ENCODE measurements at places on chromosomes 16 and 17.

- no peak for DNase-seq
Observed at GRCh38 chr16:78684655-78685375, 585.4 kb downstream of the WWOX start.

GRCh38 chr17:80759377-80759673 is 214.7 kb downstream of the RPTOR start:
- no peak for DNase-seq

- no peak for DNase-seq
Observed at GRCh38 chr16:1034230-1035065, 38.1 kb upstream of the SSTR5 start.

DNA sequence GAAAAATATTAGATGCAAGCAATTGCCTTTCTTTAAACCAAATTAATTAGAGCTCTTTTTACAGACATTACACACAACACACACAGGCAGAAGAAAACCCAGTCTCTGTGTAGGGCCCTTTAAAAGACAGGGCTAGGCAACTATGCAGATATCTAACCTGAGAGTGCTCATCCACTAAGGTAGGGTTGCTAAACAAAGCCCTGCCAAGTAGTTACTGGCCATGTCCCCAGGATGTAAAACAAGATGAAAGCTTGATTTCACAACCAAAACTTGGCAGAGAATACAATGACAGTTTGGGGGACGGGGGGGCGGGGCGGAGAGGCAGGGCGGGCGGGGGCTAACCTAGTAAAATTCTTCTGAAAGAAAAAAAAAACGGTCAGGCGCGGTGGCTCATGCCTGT is 669.0 kb upstream of the CA10 start:
- DNase-seq = no peak

- DNase-seq = no peak
Observed at GRCh38 chr17:31738488-31738887, 120.6 kb downstream of the COPRS start.

- DNase-seq = peak; percentile 27
Observed at GRCh38 chr17:79691931-79692330, 38.8 kb upstream of the ENPP7 start.

DNA sequence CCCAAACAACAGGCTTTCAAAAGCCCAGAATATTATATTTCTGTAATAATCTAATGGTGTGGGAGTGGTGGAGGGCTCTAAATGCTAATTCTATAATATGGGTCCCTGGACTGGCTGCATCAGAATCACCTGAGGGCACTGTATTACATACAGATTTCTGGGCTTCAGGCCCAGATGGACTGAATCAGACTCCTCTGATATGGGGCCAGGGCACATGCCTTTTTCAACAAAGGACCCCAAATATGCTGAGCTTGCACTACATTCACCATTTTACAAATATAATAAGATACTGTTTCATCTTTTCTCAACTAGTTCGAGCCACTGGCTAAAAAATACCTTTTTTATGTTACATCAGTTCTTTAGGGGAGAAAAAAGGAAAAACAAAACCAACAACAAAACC is 309.7 kb downstream of the MAP2K6 start:
- no peak for DNase-seq

DNA sequence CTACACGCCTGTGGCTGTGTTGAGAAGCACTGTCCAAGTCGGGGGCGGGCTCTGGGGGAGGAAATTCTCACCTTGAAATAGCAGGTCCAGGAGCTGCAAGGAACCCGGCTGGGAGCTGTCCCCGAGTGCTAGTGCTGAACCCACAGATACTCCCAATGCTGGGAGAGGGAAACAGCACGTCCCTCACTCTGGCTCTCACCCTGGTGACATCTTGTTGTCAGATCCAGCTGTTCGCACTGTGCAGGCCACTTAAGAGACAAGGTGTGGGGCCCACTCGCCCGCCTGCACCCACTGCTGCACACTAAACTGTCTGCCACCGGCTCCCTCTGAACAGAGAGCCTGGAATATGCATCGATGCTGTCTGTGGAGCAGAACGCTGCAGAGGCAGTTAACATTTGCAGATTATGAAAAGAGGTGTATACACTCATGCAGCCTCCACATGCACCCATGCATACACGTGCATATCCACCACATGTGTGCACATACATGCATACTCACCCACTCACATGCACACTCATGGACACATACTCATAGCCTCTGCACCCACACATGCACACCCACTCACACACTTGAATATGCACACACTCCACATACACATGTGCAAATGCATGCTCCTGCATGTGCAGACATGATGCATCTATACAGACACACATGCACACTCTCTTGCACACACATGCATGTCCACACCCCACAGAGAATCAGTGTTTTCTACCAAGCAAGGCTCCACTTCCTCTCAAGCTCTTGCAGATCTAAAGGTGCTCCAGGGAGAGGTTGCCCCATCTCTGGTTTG is 42.0 kb downstream of the MGAT5B start:
- DNase-seq = no peak

- DNase-seq = no peak
Observed at GRCh38 chr17:76437467-76438402, 15.2 kb downstream of the UBE2O start.

DNA sequence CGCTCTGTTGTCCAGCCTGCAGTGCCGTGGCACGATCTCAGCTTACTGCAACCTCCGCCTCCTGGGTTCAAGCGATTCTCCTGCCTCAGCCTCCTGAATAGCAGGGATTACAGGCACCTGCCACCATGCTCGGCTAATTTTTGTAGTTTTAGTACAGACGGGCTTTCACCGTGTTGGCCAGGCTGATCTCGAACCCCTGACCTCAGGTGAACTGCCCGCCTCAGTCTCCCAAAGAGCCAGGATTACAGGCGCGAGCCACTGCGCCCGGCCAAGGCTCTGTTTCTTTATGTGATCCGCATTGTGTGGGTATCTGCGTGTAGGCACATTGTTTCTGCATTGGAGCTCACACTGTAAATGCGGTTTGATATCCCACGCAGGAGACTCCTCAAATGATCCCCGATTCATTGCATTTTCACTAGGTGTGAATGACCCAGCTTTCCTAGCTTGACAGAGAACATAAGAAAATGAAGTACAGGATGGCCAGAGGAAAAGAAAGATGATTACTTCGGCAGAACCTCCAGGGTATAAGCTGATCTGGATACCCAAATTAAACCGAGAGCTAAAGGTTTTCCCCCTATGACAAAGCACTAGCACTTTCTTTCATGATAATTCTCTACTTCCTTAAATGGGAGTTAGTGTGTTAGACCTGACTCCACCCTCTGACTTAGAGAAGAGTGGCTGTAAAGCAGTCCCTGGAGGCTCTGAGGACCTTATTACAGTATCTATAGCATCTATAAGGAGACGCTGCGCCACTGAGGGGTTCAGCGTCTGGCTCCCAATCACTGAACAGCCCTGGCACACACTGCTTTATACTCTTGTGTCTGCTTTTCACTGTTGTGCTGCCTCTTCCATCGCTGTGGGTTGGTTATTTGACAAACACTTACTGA is 17.3 kb downstream of the COTL1 start:
- no peak for DNase-seq

DNA sequence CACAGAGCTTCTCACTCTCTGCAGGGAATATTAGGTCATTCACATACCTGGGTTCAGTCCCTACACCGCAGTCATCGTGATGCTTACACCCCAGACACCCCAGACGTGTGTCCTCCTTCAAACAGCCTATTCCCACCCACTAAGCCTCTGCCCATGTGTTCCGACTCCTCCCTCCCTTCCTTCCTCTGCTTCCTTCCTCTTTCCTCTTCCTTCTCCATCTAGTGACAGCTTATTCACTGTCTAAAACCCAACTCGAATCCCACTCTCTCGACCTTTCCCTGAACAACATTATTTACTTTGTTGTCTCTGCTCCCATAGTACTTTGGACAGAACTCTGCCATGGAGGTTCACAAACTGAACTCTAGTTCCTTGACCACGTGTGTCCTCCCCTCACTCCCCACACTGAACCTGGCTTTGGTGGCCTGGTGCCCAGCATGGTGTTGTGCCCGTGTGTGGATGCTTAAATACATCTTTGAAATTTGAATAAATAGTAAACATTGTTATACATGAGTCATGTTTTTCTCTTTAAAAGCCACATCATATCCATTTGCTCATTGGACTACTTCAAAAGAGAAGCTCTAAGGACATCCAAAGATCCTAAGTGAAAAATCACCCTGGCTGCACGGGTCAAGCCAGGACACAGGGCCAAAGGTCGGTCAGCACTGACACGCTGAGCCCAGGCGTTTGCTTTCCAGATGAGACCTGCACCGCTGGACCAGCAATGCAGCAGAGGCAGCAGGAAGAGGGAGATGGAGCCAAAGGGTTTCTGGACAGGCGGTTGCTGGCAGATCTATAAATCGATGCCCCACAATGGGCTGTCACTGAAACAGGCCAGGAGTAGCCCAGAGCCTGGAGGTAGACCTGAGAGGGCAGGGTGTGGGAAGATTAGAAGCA is 14.1 kb upstream of the G6PC1 start:
- DNase-seq = no peak

DNA sequence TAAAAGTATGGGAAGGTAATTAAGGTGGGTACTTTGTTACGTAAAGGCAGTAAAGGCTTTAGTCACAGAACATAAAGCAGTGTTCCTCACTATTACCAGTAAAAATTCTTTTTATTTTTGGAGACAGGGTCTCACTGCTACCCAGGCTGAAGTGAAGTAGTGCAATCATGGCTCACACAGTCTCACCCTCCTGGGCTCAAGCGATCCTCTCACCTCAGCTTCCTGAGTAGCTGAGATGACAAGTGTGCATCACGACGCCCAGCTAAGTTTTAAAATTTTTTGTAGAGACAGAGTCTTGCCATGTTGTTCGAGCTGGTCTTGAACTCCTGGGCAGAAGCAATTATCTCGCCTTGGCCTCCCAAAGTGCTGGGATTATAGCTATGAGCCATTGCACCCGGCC is 80.5 kb downstream of the CREBBP start:
- DNase-seq = no peak

- no peak for DNase-seq
Observed at GRCh38 chr16:5756969-5757368, 659.4 kb upstream of the EEF2KMT start.

- DNase-seq = no peak
Observed at GRCh38 chr17:61002316-61002736, 324.7 kb downstream of the BCAS3 start.

GRCh38 chr17:72723711-72724110 is 368.8 kb downstream of the SLC39A11 start:
- no peak for DNase-seq

DNA sequence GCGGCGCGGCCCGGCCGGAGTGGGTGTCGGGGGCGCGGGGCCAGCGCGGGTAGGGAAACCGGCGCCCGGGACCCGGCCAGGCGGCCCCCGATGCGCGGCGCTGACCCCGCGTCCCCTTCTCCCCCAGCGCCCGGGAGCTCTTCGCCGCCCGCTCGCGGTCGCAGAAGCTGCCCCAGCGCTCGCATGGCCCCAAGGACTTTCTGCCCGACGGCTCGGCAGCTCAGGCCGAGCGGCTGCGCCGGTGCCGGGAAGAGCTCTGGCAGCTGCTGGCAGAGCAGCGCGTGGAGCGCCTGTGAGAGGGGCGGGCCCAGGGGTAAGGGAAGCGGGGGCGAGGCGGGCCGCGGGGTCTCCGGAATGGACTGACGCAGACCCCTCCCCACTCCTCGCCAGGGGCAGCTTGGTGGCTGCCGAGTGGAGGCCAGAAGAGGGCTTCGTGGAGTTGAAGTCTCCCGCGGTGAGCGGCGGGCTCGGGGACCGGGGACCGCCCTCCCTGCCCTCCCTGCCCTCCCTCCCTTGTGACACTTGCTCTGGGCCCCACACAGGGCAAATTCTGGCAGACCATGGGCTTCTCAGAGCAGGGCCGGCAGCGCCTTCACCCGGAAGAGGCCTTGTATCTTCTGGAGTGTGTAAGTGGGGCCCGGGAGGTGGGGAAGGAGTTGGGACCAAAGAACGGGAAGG is 430 bp downstream of the TSEN54 start:
- no peak for DNase-seq

- no peak for DNase-seq
Observed at GRCh38 chr17:9436630-9437029, 139.0 kb downstream of the STX8 start.
